ENCODE measurements at places on chromosomes 3 and 15. TPM values are rescaled to one million over a fixed set of nuclear protein-coding genes. Genes with fewer than 3 reads are reported as not detected.

AP2M1 gene
- 404 TPM for total RNA-seq

CCR1 gene
- not detected for total RNA-seq

NANOGP8 gene
- not detected for total RNA-seq

SERPINI2 gene
- not detected for total RNA-seq

IQCH gene
- total RNA-seq, result 1.1 TPM

NEK11 gene
- total RNA-seq, result 2.3 TPM

PARP14 gene
- 134 TPM for total RNA-seq

DNA sequence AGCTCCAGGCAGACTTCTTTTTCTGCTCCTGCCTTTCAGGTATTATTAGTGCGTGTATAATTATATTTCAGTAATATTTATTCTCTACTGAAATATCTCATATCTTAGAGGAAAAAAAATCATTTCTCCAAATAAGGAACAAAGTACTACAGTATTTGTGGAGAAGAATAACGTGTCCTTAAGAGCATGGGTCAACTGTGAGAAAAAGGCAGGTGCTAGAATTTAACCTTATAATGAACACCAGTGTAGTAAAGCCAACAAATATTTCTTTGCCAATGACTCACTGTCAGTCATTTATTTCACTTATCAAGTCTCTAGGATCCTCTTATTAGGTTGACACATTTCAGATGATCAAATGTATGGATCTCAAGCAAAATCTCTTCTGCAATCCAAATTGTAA lies 183.4 kb downstream of the GREM1 start:
- DNase-seq, result no peak

DNA sequence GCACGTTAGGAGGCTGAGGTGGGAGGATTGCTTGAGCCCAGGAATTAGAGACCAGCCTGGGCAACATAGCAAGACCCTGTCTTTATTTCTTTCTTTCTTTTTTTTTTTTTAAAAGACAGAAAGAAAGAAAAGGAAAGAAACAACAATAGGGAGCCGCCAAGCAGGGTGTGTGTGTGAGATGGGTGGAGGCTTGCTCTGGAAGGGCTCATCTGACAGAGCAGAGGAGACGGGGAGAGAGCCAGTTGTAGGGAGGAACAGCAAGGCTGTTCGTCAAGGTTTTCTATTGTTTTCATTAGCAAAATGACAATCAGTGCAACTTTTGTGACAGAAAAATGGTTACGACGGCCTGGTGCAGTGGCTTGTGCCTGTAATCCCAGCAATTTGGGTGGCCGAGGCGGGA lies 69.3 kb downstream of the CDC25A start:
- no peak for DNase-seq

DNA sequence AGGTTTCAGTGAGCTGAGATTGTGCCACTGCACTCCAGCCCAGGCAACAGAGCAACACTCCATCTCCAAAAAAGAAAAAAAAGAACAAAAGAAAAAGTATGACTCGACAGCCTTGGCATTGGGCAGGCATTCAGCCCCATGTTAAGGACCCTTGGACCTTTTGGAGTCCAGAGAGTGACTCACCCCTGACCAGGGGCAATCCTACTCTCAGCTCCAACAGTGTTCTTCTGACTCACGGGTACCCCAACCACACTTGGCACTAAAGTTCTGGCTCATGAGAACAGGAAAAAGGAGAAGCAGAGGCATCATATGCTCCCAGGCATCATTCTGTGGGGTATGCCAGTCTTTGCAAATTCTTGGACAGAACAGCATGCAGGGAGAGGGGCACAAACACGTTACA lies 252.4 kb upstream of the HES1 start:
- DNase-seq, result no peak

GRCh38 chr15:61138156-61138555 lies 90.9 kb downstream of the RORA start:
- no peak for DNase-seq

- DNase-seq, result no peak
These were observed 38.5 kb upstream of the LIPC start for GRCh38 chr15:58393241-58393662.

DNA sequence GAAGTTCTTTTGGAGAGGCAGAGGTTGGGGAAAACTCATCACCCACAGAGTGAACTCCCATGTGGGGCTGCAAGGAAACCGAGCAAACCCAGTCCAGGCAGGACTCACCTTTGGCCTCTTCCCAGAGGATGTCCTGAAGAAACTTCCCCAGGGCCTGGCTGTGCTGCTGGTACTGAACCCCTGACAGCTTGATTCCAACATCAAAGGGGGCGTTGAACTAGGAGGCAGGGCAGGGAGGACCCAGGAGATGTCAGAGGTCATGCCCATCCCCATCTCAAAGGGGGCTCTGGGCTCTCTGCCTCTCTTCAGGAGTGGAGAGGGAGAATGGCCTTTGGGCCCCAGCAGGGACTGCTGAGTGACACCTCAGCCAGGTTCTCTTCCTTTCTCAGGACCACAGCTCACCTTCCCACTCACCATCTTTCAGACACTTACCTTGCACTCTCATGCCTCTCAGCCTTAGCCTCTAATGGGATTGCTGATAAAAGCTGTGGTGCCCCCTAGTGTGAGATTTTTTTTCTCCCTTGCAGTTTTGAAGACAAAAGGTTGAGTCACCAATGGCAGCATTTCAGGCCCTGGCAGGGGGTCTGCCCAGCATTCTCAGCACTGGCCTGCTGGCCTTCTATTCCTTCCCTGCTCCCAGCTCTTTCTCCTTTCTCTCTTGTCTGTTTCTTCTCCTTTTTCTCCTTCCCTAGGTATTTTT lies 6.0 kb downstream of the GHRL start:
- DNase-seq, result peak; percentile 51

- peak; percentile 42 for DNase-seq
These were observed 79.0 kb downstream of the IGF1R start for GRCh38 chr15:98727115-98728040.

GRCh38 chr3:103730744-103731143 lies 1295.9 kb downstream of the ZPLD1 start:
- no peak for DNase-seq

DNA sequence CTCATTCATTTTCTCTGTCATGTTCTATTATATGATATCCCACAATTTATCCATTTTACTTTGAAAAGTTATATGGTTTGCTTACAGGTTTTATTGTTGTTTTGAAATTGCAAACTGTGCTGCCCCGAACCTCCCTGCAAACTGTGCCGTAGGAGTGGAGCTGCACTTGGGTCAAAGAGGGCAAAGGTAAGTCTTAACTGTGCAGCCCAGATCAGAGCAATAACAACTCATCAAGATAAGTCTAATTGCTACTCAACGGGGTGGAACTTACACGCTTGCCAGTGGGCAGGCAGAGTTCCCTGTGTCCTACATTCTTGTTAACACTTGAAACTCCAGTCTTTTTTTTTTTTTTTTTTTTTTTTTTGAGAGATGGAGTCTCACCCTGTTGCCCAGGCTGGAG lies 33.2 kb downstream of the ZDHHC19 start:
- DNase-seq, result no peak

GRCh38 chr3:181739628-181740027 lies 27.9 kb downstream of the SOX2 start:
- DNase-seq, result no peak

- DNase-seq, result no peak
These were observed 56.5 kb upstream of the GATA2 start for GRCh38 chr3:128549283-128550112.

DNA sequence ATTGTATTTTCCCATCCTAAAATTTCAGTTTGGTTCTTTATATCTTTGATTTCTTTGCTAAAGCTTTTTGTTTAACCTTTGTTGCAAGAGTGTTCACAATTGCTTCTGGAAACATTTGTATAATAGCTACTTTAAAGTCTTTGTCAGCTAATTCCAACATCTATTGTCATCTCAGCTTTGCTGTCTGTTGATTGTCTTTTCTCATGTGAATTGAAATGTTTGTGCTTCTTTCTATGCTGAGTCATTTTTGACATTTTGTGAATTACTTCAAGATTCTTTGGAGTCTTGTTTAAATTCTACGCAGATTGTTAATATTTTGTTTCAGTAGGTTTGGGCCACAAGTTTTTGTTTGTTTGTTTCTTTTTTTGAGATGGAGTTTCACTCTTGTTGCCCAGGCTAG lies 73.2 kb downstream of the SUCNR1 start:
- DNase-seq, result no peak

DNA sequence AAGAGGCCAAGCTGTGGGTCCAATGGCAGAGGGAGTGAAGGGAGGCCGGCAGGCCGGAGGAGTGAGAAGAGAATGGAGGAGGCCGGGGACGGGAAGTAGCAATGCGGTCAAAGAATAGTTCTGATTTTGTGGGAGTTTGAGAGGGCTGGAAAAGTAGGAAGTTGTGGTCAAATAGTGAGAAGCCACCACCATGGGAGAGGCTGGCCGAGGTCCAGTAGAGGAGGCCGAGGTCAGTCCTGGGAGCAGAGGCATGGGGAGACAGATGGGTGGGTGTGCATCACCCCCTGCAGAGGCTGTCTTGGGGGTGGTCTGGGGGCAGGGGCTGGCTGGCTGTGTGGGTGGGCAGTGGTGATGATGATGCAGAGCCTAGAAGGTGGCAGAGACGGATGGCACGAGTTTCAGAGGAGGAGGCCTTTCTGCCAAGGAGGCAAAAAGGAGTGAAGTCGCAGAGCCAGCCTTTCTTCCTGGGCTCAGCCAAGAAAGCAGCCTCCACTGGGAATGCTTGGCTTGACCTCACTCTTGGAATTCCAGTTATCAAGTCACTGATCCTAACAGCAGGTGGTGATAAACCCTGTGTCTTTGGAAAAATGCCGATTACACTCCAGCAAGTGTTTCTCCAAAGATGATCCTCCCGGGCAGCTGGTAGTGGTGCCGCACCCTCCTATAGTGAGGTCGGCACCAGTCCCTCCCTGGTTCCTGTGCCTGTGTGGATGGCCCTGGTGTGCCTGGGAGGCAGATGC lies 57.3 kb downstream of the ARNT2 start:
- no peak for DNase-seq

DNA sequence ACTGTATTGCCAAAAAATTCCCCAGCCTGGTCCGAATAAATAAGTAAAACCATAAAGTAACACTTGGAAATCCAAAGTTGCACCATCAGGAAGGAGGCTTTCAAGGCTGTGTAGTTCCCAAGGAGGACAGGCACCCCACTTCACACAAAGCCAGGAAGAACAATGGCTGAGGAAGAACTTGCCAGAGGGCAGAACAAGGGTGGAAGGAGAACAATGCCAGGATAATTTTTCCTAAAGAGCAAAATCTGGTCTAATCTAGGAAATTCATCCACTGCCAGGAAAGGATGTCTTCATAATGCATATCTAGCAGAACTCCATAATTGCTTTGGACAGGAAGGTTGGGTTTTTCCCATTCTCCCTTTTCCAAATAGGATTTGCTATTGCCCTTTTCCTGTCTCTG lies 15.7 kb upstream of the ARID3B start:
- DNase-seq, result no peak

GRCh38 chr15:48609486-48609885 lies 36.0 kb downstream of the FBN1 start:
- no peak for DNase-seq

DNA sequence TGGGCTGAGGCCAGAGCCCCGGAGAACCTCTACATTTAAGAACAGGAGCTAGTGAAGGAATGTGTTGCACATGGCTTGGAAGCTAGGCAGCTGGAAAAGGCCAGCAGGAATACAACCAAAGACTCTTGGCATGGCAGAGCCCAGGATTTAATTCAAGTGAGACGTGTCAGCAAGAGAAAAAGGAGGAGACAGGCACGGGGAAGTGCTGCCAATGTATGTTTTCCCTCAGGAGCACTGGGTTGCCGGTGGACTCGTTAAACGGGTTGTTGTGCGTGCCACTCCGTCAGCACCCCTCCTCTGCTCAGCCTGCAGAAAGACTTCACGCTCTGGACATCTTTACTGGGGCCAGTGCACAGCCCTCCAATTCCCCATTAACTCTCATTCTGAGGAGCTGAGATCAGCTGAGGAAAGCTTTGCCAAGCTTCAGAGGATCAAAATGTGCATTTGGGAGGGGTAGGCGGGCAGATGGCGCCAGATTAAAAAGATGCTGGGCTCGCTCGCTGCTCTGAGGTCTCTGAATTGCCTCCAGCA lies 103.7 kb downstream of the PDZRN3 start:
- no peak for DNase-seq

DNA sequence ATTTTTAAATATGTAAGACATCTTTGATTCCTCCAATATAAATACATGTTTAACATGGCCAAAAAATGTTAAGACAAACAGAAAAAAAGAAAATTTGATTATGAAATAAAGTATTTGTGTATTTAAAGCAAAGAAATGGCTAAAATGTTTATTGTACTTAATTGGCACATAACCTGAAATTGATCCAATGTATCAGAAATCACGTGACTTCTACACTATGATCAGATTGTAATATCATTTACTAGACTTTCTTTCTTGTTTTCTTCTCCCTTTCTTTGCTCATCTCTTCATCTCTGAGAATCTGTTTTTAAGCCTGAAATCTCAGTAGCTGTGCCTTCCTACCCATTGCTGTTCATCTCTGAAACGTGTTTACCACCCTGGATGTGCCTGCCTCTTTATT lies 420.3 kb downstream of the RSL24D1 start:
- no peak for DNase-seq

GRCh38 chr3:75237477-75237876 lies 426.7 kb upstream of the FRG2C start:
- DNase-seq, result no peak

GRCh38 chr15:31336593-31337295 lies 10.1 kb downstream of the KLF13 start:
- no peak for DNase-seq
